SK-N-SH treated with all-trans-retinoic acid at 6 μM for 48 hours (cell line): ENCODE measurements at places on chromosomes 7 and 10.
A peak's percentile ranks its signal among the peaks of the same experiment; 100 is the strongest.

DNA sequence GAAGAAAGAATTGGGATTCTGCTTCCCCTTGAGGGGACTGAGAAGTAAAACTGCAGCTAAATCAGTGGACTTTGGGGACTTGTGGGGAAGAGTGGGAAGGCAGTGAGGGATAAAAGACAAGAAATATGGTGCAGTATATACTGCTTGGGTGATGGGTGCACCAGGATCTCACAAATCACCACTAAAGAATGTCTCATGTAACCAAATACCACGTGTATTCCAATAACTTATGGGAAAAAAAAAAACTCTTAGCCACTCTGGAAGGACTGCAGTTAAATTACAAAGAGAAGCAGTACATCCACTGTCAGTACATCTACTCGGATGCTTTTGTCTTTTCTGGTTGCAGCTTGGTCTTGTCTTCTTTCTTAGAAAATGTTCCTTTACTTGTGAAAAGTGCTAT is 27.4 kb upstream of the GOT1 start:
- no peak for ATAC-seq

DNA sequence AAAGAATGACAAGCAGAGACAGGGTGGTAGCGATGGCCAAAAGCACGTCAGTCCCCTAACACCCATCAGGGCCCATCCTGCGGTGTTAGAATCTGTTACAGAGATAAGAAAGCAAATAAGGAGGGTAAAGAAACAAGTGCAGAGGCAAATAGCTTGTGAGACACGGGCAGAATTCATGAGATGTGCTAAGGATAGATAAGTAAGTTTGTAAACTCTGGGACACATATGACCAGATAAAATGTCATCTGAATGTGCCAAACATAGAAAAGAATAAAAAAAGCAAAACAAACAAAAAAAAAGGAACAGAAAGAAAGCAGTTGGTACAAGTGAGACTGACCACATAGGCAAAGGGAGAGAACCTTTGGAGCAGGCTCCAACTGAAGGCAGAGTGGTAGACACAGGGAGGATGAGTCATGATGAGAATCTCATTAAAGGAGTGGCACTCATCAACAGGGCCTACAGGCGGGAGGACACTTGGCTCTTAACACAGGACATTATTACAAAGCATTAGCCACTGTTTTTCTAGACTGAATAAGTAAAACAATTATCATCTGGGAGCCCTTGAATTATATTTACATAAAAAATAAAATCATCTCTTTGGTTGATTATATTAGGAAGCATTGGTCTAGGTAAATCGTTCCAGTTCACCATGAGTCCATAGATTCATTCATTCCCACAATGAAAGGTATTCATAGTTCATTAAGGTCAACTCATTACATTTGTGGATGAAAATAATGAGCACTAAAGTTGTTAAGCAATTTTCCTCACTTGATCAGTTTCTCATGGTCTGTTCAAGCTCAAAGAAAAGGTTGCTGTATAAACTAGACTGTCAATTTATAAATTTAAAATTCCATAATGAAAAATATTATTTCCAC is 21.5 kb upstream of the EPHB6 start:
- no peak for ATAC-seq

- no peak for ATAC-seq
Measured at GRCh38 chr7:134028853-134029252, 98.3 kb upstream of the LRGUK start.

DNA sequence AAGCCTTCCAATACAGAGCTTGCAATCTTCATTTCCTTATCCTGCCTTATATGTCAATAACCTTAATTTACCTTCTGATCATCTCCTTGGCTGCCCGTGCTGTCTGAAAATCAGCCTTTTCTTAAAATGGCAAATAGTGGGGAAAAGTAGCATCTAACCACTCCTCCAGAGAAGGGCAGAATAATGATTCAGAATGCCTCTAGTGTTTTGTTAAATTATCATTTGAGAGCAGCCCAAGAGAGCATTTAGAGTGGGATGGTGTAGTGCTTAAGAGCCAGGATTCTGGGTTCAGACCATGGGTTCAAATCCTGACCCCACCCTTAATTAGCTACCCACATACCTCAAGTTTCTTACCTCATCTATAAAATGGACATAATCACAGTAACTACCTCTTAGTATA is 4.6 kb upstream of the TMEM139 start:
- peak; percentile 28; the same call in 2 of the 3 replicates for ATAC-seq

DNA sequence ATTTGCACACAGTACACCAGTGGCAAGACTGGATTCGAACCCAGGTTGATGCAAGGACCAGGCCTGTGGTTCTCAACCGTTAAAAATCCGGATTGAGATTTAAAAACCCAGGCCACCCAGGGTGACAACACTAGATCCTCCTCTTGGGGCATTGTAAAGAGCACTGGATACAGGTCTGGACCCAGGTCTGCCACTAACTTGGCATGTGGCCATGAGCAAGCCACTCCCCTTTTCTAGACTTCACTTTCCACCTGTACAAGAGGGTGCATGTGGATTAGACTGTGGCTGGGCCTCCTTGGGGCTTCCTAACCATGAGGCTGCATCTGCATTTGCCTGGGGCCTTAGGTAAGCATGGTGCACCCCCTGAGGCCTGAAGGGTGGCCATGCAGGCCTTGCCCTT is 21.7 kb upstream of the SLC29A3 start:
- no peak for ATAC-seq

DNA sequence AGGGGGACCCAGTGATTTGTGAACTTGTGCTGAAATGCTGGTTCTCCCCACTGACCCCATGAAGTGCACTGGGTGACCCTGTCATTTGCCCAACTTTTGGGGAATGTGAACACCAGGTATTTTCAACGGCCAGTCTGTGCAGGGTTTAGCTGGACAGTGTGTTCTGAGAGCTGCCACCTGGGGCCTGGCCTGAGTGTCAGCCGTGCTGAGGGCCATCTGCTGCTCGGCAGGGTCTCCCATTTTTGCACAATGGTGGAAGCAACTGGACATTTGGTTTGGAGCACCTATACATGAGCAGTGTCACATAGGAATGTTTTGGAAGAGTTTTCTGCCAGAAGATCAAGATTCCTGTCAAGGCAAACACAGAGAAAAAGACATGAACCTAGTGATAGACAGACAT is 5.2 kb downstream of the CHN2 start:
- no peak for ATAC-seq
